Epithelial cell of prostate (primary cell): ENCODE measurements at places on chromosomes 2 and 18.

DNA sequence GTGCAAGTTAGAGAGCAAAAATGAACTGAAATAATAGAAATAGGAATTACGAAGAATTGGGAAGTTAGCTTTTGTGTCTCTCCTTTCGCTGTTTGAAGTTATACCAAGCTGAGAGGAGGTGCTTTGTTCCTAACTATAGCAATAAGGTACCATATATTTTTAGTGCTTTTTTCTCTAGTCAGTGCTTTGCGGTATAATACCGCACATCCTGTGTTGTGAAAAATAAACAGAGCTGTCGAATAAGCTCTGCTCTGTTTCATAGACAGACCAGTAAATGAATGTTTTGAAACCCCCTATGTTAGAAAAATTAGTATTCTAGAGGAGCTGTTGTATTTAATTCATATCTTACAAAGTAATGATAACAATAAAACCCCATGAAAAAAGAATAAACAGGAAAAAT lies 130.8 kb downstream of the MAP4K4 start:
- no peak for DNase-seq

- no peak for DNase-seq
Observed at GRCh38 chr2:186559848-186560247, 30.0 kb upstream of the ITGAV start.

DNA sequence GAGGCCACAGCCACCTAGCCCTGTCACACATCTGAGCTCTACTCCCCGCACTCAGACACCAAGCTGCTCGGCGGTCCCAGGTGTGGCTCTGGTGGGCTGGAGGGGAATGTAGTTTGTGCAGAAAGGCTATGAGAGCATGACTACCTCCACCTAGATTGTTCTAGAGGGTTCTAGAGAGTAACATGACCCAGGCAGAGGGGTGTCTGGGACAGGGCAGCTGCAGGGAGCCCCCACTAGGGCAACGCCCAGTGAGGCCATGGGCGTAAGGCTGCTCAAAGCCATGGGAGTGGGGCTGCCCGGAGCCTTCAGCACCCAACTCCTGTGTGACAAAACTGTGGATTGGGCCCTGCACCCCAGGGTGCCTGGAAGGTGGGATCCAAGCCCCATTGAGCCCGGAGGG lies 511.4 kb upstream of the MYT1L start:
- DNase-seq = no peak

GRCh38 chr18:13011719-13012118 lies 20.6 kb downstream of the CEP192 start:
- DNase-seq = peak; percentile 85

GRCh38 chr18:9454061-9454703 lies 21.1 kb upstream of the RALBP1 start:
- peak; percentile 16 for DNase-seq

DNA sequence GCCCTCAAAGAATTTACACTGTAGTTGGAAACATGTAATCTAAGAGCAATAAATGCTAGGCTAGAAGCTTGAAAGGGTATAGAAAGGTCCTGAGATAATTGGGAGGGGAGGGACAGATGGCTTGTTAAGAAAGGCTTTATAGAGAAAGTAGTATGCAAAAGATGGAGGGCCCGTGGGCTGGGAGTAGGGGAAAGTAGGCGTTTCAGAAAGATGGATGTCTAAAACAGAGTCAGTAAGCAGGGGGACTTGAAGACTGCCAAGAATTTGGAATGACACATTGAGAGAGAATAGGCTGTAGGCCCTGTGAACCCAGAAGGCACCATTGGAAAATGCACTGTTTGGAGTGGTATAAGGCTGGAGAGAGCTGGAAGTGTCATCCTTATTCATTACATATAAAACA lies 822 bp downstream of the PSMG2 start:
- DNase-seq = no peak
